ENCODE measurements at places on chromosomes 1 and 21.

DNA sequence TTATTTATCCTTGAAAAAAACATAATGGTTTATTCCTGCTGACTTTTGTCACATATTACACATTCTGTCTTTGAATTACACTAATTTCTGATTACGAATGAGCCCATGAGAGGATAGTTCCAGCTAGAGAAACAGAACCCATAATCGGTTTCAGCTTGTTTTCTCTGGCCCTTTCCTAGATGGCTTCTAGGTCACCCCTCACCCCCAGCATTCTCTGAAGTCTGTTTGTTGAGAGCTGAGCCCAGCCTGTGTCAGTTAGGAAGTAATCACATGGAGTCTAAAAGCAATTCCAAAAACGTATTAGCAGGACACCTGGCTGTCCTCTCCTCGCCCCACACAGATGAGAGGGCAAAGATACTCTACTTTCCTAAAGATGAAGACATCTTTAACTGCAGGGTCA is 48.9 kb downstream of the KIAA1614 start:
- DNase-seq: no peak

GRCh38 chr1:226226601-226227000 is 3.1 kb downstream of the MIXL1 start:
- DNase-seq: no peak

GRCh38 chr1:26697978-26698849 is 2.4 kb downstream of the ARID1A start:
- no peak for DNase-seq

- DNase-seq: no peak
Measured at GRCh38 chr1:56034222-56034621, 545.1 kb downstream of the PLPP3 start.

GRCh38 chr1:51175278-51175677 is 60.8 kb upstream of the RNF11 start:
- no peak for DNase-seq

DNA sequence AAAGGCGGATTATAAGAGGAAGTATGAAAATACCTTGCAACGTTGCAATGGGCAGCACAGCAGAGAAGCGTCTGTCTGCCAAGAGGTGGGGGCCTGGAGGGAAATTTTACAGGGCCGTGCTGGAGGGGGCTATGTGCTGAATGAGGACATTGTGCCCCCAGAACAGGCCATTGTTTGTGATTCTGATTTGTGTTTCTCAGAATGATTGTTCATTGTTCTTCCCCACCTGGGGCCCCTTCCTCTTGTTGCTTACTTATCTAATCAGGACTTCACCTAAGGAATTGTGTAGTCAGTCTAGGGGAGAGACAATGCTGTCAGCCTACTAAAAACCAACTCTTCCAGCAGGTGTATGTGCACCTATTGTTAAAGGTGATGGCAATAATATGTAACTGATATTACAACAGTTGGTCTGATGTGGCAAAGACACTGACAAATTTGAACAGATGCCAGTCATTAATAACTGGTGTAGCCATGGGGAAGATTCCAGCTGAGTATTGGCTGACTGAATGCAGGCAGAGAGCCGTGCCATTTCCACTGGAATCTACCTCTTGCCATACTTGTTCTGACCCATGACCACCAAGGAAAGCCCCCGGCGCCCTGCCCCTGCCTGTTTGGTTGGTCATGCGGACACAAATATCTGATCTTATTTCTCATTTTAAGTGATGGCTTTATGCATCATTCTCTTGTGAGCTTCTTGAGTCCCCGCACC is 45.2 kb upstream of the PSEN2 start:
- DNase-seq: no peak

GRCh38 chr1:193241132-193241827 is 54.9 kb upstream of the B3GALT2 start:
- DNase-seq: no peak

- no peak for DNase-seq
Measured at GRCh38 chr1:98021126-98021525, 100.3 kb upstream of the DPYD start.

GRCh38 chr1:87894062-87894461 is 565.4 kb downstream of the LMO4 start:
- no peak for DNase-seq

DNA sequence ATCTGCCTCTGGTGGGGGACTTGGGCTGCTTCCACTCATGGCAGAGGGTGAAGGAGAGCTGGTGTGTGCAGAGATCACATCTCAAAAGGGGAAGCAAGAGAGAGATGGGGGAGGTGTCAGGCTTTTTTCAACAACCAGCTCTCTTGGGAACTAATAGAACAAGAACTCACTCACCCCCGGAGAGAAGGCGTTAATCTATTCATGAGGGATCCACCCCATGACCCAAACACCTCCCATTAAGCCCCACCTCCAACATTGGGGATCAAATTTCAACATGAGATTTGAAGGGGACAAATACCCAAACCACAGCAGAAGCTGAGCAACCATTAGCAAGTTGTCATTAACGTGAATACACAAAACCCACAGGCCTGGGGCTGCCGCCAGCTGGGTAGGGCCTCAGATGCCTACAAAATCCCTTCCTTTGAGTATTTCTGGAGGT is 12.0 kb upstream of the VWA5B1 start:
- DNase-seq: no peak

Measured in stimulated activated CD4-positive, alpha-beta T cell treated with anti-CD3 and anti-CD28 coated beads, Interleukin-4, amount 100 ng/mL, for 4 hours (primary cell).